ENCODE measurements at places on chromosomes 16 and 17.

DNA sequence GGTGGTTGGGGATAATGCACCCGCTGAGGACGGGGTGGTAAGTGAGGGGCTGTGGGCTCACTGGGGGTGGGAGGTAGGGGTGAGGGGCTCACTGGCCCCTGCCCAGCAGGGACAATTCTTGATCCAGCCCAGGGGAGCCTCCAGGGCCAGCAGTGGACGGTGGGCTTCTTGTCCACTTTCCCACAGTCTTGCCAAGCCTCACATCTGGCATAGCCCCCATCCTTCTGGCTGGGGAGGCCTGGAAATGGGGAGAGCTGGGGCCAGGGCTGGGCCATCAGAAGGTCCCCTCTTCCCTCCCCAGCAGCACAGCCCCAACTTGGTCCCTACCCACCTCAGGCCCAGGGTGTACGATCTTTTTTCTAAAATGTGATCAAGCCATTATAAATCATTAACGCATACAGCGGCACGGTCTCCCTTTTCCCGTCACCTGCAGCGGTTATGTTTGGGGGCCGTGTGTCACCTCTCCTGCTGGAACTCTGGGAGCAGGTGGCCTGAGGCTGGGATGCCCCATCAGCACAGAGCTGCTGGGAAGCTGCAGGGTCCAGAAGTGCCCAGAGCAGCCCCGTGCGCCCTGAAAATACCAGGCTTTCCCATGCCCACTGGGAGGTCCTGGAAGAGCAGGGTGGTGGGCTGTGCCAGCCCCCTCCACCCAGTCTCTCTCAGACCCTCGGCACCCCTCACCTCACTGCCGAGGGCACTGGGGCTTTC, 7.2 kb upstream of the SETD6 start:
- no peak for DNase-seq

DNA sequence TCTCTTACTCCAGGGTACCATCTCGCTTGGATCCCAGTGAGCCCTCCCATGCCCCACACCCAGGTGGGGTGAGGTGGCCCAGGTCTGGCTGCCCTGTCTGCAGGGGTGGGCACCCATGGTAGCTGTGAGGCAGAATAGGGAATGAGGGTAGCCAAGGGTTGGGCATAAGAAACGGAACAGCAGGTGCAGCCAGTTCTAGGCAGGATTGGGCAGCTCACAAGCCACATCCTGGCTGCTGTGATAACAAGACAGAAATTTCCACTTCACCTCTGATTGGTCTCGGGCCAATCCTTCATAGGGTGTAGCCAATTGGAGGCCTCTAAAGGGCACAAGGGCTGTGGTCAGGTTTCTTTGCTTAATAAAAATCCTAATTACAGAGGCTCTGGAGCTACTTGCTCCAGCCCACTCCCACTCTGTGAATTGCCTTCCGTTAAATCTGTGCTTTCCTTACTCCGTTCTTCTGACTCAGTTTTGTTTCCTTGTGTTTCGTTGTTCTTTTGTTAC, 1.5 kb upstream of the ARHGDIG start:
- DNase-seq = no peak

DNA sequence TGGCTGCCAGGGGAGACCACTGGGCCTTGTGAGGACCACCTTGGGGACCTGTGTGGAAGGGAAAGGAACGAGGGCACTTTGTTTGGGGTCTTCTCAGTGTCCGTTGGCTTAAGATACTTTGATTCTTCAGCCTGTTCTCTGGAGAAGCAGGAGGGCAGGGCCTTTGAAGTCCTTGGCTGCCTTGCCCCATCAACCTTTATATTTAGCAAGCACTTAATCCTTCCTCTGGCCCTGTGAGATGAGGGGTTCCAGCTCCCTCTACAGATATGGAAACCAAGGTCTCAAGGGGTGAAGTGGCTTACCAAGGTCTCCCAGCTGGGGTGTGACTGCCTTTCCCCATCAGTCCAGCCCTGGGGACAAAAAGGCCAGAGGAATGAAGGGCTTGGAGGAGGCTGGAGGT, 28.5 kb downstream of the TTYH2 start:
- no peak for DNase-seq

GRCh38 chr16:86085161-86085611, 186.2 kb downstream of the IRF8 start:
- no peak for DNase-seq

- no peak for DNase-seq
These were observed 17.7 kb downstream of the PIMREG start for GRCh38 chr17:6461792-6462524.

GRCh38 chr16:47132308-47132707, 11.4 kb downstream of the NETO2 start:
- DNase-seq = no peak

- DNase-seq = no peak
These were observed 8.6 kb upstream of the CHST6 start for GRCh38 chr16:75503801-75504200.

DNA sequence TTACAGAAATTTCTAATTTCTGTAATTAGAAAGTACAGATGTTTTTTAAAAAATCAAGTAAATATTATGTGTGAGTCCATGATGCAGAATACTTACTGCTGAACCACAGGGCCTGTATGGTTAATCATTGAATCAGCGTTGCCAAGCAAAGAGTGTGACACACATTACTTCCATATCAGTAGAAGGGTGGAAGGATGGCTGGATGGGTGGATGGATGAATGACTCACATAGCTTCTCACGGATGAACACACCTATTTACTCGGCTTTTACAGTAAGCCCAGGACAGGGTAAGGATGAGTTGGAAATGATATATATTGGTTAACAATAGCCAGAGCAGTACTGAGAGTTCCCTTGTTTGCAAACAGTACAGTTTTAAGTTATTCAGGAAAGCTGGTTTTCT, 495.9 kb upstream of the RBFOX1 start:
- no peak for DNase-seq

DNA sequence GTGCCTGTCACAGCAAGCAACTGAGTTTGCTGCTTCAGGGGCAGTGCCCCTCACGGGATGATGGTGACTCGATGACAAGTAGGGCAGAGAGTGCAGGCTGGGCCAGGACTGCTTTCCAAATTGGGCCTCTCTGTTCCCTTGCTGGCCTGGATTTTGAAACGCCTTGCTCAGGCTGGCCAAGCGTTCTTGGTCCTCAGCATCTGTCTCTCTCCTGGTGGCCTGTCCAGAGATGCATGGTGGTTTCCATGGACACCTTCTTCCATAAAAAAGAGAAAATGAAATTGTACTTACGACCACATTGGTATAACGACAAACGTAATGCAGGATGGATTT, 19.4 kb upstream of the PRM1 start:
- DNase-seq = no peak

GRCh38 chr17:82007495-82008257, 15.0 kb downstream of the CENPX start:
- no peak for DNase-seq

DNA sequence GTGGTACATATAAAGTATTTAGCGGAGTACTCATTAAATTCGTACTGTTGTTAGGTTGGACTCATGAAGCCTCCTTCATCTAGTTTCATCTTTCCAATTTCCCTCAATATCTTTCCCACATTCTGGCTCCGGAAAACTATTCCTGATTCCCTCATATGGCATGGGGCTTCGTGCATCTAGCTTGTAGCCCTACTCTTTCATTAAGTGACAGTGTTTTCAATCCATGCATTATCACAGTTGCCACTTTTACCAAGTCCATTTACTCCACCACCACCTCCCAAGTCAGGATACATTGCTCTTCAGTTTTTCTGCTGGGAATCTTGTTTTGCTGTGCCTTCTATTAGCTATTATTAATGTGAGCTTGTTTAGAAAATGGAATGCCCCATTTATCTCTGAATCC, 1032.1 kb upstream of the RBFOX1 start:
- DNase-seq = no peak

DNA sequence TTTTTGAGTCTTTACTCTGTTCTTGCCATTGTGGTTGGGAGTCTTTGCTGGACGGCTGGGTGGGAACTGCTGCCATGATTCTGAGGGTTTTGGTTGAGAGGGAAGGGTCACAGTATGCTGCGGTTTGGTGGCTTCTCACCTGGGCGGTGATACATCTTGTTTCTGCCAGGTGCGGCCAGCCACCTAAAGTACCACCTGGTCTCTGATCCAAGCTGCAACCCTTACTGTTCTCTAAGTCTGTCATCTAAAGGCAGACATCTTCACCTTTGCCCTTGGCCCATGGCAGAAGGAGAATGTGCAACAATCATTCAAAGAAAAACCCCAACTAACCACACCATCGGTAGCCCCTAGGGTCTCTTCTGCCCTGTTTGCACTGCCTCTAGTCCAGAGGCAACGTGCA, 19.6 kb upstream of the MPO start:
- no peak for DNase-seq

- no peak for DNase-seq
These were observed 140.6 kb upstream of the NUDT7 start for GRCh38 chr16:77581706-77582105.

- DNase-seq = no peak
These were observed 19.6 kb upstream of the CEP20 start for GRCh38 chr16:15907863-15908478.

GRCh38 chr16:2966043-2966807, 2.1 kb downstream of the KREMEN2 start:
- DNase-seq = no peak

DNA sequence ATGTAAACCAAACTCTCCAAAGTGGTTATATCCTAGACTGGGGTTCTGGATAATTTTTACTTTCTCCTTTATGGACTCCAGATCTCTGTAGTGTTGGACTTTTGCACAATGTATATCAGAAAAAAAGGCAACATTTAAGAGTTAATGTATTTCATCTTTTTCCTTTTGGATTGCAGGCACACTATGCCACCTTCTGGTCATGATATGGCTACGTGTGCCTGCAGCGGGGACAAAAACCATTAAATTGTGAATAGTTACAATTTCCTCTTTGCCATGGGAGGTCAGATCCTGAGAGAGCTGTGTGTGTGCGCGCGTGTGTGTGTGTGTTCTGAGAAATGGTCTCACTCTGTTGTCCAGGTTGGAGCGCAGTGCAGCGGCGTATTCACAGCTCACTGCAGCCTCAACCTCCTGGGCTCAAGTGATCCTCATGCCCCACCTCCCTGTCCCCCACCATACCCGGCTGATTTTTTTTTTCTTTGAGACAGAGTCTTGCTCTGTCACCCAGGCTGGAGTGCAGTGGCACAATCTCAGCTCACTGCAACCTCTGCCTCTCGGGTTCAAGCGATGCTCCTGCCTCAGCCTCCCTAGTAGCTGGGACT, 4.3 kb upstream of the SGF29 start:
- no peak for DNase-seq

GRCh38 chr17:62715882-62716390, 88.5 kb downstream of the MRC2 start:
- DNase-seq = no peak

DNA sequence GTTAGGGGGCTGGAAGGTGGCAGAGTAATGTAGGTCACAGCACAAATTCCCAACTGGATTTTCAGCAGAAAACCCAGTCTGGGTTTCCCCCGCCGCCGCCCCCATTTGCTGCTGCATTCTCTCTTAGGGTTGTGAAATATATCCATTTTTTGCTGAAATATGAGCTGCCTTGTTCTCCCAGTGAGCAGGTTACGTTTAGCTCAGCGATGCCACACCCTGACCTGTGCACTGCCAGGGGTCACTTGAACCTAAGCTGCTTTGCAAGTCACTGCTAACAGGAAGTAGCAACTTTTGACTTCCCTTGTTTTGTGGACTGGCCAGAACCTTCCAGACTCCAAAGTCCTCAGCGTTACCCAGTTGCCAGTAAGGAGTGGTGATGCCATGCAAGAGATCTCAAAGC, 274.1 kb downstream of the CPPED1 start:
- DNase-seq = no peak

DNA sequence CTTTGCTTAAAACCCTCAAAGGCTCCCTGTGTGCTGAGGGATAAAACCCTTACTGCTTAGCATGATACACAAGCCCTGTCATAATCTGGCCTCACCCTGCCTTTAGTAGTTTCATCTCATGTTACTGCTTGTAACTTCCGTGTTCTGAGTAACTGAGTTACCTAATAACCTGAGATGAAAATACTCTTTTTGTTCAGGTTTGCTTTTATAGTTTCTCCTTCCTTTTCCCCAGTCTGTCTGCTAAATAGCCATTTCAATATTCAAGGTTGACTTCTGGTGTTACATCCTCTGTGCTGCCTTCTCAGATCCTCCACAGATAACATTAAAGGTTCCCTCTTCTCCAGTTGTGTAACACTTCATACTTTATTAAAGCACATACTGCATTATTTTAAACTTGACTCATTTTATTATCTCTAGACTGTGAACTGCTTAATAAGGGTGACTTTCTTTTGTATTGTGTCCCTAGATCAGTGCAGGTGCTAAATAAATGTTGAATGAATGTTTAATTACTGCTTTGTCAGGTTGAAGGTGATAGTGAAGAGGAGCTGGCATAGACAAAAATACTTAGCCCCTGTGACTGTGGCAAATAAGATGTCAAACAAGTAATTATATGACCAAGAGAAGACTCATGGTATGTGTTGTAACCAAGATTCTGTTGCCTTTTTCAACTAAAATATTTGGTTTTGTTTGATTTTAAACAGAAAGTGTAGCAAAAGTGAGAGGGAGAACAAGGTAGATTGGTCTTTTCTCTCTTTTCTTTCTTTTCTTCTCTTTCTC, 47.8 kb downstream of the NFAT5 start:
- no peak for DNase-seq

- no peak for DNase-seq
These were observed 913 bp downstream of the CDIP1 start for GRCh38 chr16:4537376-4538343.

GRCh38 chr17:27319541-27320221, 25.8 kb downstream of the WSB1 start:
- no peak for DNase-seq

DNA sequence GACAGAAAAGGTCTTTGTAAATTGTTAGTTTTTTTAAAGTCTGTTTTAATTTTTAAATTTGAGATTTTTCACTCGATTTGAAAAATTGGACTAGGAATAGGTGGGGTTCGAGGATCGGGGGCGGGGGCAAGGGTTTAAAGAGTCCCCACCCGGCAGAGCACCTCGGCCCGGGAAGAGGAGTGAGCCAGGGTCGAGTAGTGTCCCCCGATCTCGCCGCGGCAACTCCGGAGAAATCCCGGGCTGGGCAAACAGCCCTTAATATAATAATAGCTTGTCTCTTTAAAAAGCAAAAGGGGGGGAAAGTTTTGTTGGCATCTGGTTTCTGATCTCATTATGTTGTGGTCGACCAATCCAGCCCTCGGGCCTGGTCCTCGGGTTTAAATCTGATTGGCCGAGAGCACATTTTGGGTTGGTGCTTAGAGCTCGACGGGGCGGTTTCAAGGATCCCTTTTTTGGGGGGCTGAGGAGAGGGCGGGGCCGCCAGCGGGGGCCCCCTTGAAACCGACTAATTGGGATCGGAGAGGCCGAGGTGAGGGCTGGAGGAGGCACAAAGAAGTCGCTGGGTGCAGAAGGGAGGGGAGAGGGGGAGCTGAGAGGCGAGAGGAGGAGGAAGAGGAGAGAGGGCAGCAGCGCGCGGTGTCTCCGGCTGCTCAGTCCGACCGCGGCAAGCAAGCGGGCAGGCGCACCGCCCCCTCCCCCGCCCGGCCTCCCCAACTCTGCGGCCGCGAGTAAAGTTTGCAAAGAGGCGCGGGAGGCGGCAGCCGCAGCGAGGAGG, at the start of gene FZD2:
Gene FZD2, plus strand, starts transcription at position 653 of the 775 bp plus-strand sequence. CDS start 205 bp downstream, outside the sequence.
- peak; percentile 86 for DNase-seq

- DNase-seq = no peak
These were observed 1.5 kb upstream of the NEURL4 start for GRCh38 chr17:7330638-7331015.

- peak; percentile 84 for DNase-seq
These were observed 15.7 kb downstream of the ADAM11 start for GRCh38 chr17:44774271-44775135.

GRCh38 chr17:80708480-80708879, 163.8 kb downstream of the RPTOR start:
- DNase-seq = no peak
